RPMI7951 (cell line): ENCODE measurements at places on chromosomes 7 and 10.
A peak's percentile ranks its signal among the peaks of the same experiment; 100 is the strongest.

DNA sequence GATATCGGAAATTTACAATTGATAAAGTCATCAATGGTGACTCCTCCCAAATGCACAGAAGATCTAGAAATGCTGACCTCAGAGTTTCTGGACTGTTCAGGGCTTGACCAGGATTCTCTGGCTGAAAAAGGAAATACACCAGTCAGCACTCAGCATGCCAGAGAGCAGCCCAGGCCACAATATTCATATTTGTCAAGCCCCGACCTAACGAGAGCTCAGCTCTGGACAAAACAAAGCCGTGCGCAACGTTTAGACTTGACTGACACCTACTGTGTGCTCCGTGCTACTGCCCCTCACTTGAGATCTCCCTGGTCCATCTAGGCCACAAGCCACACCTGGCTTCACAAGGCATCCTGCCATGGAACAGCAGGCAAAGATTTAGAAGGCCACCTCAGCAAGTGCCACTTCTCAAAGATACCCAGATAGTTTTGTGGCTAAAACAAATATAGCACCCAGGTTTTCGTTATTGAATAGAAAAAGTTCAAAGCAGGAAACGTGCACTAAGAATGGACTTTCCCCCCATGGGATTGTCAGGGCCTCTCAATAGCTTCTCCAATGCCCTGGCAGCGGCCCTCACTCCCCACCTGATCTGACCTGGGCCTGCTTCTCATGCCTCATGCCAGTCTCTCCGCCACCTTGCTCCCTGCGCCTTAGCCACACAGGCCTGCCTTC lies 218.3 kb downstream of the FAM107B start:
- no peak for DNase-seq

GRCh38 chr7:114417290-114417689 lies 2.7 kb downstream of the FOXP2 start:
- no peak for DNase-seq

DNA sequence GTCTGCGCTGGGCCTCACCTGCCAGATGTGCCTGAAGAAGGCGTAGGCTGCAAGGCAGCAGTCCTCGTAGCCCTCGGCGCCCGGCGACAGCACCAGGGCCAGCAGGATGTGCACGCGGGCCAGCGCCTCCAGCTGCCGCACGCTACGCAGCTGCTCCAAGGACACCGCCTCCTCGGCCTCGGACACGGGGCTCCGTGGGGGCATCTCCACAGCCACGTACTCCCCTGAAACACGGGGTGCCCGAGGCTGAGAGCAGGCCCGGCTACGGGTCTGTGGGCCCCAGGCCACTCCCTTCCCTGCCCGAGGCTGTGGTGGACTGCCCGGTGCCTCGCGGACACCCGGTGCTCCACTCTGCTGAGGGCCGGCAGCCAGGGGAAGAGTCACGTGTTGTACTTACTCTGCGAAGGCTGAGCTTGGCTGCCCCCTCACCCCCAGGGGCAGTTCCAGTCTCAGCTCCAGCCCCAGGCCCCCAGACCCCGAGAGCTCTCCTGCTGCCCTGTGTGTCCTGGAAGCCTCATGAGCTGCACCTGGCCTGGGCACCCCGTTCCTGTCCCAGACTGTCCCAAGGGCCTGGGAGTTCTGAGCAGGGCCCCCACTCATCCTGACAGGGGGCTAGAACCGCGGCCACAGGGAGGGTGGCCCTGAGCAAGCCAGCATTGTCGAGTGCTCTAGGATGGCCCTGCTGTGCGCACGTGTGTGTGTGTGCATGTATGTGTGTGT lies 62.8 kb downstream of the CFAP46 start:
- no peak for DNase-seq

GRCh38 chr7:43211286-43211685 lies 98.8 kb downstream of the HECW1 start:
- peak; percentile 37 for DNase-seq

- DNase-seq: no peak
These were observed 22.7 kb downstream of the CUL1 start for GRCh38 chr7:148721390-148721789.

DNA sequence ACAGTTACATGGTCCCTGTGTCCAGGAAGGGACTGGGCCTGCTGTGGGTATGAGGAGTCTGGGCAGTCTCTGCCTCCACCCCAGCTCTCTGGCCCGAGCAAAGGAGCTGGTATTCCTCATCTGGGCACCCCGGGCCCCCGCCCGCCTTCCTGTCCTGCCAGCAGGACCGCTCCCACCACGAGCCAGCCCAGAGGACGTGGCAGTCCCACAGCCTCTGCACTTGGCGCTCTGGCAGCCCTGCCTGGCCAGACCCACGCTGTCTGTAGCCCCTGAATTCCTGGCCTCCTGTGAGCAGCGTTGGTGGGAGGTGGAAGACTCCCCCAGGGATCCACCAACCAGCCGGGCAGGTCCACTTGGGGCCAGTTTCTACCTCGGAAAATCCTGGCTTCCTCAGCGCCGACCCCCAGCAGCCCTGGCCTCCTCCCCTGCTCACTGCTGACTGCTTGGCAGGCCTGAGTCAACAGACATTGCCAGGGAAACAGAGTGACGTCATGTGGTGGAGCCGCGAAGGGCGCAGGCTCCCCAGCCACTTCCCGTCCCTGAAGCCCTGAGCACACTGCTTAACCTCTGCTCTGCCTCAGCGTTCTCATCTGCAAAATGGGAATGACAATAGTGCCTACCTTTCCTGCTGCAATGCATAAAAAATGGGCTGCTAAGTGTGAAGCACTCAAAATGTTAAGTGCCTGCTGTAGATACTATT lies 21.6 kb upstream of the LIMK1 start:
- peak; percentile 88 for DNase-seq

GRCh38 chr10:22016046-22016705 lies 12.6 kb upstream of the DNAJC1 start:
- DNase-seq: no peak

DNA sequence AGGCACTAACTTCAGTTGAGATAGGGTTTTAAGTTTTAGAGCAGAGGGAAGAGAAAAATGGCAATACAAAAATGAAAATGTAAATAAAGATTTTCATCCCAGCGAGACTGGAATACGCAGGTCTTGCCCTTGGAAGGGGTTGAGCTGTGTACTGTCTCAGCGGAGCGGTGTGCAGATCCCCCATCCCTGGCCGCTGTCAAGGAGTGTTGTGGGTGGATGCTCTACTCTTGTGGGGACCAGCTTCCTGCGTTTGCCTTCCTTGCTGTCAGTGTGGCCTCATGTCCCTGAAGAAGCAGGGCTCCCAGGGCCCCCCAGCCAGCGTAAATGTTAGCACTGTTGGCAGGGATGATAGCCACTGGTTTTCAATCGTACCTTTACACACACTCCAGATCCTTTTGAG lies 249.7 kb upstream of the PITRM1 start:
- no peak for DNase-seq

DNA sequence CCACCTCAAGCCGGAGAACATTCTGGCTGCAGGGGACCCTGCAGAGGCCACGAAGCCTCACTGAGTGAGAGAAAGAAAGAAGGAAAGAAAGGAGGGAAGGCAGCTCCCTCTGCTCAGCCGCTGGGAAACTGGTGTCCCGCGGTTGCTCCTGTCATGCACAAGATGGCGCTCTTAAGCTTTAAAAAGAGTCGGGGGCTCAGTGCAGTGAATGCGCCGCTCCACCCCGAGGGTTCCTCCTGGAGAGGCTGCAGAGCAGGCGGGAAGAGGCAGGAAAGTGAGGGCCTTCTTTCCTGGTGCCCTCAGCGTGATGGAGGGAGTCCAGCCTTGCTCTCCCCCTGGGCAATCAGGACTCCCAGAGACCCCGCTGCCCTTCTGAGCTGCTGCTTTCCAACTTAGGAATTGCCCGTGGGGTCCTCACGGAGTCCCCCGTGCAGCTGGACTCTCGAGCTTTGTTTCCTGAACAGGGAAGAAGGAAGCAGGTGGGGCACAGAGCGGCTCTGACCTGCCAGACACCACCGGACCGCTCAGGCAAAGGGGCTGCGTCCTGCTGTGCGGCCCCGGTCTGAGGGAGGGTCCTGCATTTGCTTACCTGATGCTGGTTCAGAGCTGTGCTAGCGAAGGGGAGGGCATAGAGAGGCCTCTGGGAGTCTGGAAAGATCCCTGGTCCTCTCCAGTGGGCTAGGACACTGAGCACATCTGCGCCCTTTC lies 141.9 kb upstream of the MKI67 start:
- peak; percentile 9 for DNase-seq

DNA sequence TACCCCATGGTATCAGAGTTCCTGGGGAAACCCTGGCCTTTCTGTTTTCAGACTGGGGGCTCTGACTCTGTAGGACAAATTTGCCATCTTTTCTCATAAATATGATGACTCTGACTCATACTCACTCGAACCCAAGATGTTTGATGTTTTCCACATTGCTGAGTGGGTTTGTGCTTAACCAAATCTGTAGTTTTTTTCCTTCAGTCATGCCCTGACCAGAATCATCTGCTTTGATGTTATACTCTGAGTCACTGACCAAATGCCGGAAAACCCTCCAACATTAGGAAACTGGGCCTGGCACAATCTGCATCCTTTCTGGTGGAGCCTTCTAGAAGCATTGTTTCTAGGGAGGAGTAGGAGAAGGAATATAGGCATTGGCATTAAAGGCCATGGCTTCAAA lies 118.7 kb downstream of the C10orf105 start:
- peak; percentile 96 for DNase-seq

DNA sequence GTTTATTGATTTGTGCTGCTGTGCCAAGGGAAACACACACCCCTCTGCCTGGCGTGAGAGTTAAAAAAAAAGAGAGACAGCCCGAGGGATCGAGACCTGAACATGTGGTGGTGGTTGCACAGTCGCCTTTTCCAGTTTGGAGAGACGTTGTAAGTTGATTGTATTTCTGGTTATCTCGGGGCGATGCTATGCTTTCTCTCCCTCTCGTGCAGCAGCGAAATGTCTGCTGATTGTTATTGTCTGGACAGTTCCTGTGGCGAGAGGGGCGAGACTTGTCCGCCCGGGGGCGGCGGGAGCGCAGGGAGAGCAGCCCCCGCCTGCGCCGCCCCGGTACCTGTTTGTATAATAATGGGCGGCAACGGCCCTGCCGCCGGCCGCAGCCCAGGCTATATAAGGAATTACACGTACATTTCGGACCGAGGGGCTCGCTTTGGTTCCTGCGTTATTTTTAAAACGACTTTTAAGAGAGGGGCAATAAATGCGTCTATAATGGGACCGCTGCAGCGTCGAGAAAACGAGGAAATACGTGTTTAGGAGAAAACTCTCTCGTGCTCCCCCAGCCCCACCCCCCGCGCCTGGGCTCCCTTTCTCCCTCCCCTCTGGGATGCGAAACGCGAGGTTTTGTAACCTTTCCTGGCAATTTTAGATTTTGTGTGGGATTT lies 1.7 kb downstream of the ZEB1 start:
- DNase-seq: peak; percentile 81

DNA sequence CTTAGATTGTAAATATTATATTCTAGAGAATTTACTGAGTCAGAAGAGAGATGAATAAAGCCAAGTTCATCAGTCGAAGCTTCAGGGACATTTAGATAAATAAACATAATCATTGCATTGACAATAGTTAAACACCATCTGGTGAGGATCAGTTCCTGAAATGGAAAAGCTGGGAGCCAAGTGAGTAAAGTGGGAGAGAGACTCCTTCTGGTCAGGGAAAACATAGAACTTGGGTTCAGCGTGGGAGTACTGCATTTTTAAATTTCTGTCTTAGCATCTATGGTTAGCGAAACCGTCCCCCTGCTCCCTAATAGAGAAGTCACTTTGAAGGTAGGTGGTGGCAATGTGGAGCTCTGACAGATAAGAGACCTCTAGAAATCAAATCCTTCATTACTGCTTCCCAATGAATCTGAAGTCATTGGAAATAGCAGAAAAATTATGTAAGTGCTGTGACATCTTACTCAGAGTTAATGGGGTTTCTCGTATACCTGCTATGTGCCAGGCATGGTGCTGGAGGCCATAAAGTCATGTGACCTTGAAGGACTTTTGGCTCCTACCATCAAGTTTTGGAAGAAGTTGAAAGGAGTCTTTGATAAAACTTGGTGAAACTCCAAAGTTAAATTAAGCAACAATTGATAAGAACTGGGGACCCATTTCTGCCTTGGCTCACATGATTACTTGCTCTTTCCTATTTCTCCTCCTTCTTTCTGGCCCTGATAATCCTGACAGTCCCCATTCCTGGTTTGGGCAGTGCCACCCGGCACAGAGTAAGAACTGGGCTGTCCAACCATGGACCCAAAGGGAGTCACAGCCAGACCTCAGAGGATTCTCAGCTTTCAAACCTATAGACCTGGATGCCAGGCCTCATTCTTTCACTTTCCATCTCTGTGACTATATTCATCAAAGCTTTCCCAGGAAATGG lies 211.2 kb downstream of the C7orf25 start:
- DNase-seq: no peak

GRCh38 chr7:27145914-27146412 lies 1.6 kb downstream of the HOXA6 start:
- DNase-seq: no peak

DNA sequence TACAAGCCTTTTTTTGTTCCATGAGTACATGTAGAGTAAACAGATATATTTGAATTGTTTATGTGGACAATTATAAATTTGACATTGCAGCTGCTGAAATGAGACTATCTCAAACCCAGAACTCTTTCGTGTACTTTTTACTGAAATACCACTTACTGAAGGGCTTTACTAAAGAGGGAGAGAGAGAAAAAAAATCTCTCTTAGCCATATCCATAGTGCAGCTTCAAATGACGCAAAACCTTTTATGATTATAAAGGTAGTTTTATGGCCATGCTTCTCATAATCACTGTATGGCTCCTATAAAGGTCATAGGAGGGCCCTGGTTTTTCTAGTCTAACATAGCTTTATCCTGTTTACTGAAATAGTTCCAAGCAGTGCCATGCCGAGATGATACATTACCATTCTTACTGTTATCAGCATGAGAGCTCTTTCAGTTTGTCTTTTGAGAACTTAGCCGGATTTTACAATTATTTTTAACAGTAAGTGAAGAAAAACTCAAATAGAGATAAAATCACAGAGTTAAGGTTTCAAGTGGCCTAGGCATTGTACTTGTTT lies 35.1 kb downstream of the KCND2 start:
- DNase-seq: no peak

- peak; percentile 28 for DNase-seq
These were observed 76.5 kb upstream of the PPP1R3C start for GRCh38 chr10:91709394-91709798.

GRCh38 chr7:76509931-76510877 lies at the start of gene UPK3B:
UPK3B (plus strand) TSS chr7:76510552; CDS start chr7:76510653, 101 bp downstream.
- no peak for DNase-seq

DNA sequence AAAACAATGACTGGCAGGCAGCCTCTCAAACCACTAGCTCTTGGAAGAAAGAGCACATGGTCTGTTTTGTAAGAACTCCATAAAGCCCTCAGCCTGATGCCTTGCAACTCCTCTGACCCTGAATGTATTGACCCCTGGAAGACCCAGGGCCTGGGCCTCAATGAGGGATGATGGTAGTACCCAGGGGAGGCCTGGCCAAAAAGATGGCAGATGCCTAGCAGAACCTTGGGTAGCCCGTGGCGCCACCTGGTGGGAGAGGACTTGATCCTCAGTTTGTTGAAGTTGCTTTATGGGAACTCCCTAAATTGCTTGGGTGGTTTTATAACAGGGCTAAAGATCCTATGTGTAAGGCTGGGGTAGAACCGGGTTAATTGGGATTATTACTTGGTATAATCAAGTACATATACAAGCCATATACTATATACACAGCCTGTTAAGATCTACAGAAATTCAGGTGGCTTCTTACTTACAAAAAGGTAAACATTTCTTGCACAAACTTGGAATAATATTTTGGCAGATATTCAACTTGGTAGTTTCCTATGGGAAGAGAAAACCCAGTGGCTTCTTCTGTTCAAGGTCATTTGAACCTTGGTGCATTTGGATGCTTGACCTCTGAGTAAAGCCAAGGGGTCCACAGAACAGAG lies 95.8 kb upstream of the CACUL1 start:
- peak; percentile 45 for DNase-seq

GRCh38 chr10:79411546-79412495 lies 33.6 kb downstream of the ZCCHC24 start:
- DNase-seq: no peak
